NCI-H345 (cell line): ENCODE measurements at places on chromosomes 3 and 15.

DNA sequence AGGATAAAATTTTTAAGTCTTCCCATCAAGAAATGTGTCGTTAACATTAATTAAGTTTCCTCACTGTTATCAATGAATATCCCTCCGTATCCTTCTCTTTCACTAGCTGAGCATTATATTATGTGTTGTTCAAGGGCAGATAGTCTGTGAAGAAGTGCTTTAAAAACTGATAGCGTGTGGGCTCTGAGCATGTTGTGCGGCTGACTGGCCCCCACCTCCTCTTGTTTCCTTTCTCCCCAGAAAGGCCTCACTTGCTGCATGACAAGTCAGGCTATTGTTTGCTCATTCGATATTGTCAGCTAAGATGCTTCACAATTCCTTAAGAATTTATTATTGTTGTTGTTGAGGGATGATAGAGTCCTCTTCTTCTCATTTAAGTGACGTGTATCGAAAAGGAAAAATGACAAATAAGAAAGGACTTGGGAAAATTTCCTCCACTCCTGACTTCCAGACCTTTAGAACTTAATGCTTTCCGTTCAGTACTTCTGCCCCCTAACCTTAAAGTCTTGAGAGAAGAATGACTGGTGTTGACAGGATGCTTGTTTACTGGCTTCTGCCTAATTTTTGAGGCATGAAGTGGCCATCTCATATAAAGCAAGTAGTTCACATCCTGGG lies 298.3 kb downstream of the LPP start:
- no peak for DNase-seq

DNA sequence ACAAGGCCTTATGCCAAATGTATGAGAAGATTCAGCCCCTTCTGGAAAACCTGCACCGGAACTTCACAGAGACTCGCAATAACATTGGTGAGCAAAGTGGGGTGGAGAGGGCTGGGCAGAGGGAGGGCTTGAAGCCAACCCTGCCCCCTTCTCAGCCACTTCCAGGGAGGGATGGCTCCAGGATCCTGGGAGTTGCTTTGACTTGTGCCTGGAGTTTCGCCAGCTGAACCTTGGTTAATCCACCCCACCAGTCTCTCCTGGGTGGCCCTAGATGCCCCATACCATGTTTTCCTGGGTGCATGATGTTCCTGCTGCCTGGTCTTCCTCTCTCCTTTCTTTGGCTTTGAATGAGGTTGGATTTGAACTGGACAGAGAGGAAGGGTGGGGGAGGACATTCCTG lies 10.8 kb downstream of the TBC1D21 start:
- DNase-seq = no peak

GRCh38 chr3:39671600-39671999 lies 137.8 kb upstream of the MYRIP start:
- DNase-seq = no peak

DNA sequence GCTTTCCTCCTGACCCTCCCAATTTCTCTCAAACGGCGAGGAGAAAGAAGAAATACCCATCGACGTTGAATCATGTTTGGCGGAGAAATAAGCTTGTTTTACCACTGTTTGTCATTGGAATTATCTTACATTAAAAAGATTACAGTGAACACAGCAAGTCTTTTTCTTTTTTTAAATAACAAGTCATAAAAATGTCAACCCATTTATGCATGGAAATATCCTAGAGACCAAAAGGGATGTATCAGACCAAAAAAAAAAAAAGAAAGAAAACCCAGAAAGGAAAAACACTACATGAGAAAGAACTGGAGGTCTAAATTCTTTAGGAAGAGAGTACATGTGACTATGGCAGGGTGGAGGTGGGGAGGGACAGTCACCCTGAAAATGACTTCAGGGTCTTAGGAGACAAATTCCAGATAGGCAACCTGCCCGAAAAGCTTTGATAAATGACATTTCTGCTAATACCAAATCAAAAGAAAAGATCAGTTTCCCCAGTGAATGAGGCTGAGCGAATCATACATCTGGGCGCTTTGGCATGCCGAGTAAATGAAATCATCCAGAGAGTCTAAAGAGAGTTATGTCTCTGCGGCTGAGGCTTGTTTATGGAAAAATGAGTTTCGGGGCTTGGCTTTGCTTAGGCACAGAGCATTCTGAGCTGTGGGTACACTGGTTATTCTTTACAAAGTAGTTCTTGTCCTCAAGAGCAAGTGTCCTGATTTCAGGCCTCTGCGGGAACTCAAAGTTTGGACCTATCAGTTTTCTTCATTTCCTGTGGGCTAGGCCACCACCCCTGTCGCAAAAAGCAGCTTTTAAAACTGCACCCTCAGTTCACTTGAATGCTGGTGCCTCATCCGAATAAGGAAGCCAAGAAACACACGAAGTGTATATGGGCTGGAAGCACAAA lies 110.1 kb upstream of the TGFBR2 start:
- no peak for DNase-seq

GRCh38 chr3:178419071-178419470 lies 117.2 kb upstream of the KCNMB2 start:
- DNase-seq = peak; percentile 60

GRCh38 chr3:20375302-20375701 lies 189.3 kb upstream of the SGO1 start:
- DNase-seq = no peak

DNA sequence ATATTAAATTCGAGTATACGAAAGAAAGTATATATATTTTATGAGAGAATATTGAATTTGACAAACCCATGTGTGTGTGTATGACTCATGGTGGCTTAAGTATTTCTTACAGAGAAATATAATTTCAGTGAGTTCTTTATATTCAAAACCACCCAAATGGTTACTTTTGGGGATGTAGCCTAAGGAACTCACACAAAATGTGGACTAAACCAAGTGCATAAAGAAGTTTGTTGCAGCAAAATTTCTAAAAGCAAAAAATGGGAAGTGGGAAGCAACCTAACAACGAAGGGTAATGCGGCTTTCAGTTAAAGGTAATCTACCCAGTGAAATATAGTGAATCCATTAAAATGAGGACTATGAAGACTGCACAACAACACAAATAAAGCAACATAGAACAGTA lies 277.1 kb downstream of the EDEM1 start:
- DNase-seq = no peak

- DNase-seq = no peak
Observed at GRCh38 chr3:160412477-160412876, 13.0 kb downstream of the SMC4 start.

GRCh38 chr15:58558777-58559176 lies 127.0 kb downstream of the LIPC start:
- DNase-seq = no peak

GRCh38 chr3:16477056-16477455 lies 36.4 kb downstream of the RFTN1 start:
- no peak for DNase-seq

DNA sequence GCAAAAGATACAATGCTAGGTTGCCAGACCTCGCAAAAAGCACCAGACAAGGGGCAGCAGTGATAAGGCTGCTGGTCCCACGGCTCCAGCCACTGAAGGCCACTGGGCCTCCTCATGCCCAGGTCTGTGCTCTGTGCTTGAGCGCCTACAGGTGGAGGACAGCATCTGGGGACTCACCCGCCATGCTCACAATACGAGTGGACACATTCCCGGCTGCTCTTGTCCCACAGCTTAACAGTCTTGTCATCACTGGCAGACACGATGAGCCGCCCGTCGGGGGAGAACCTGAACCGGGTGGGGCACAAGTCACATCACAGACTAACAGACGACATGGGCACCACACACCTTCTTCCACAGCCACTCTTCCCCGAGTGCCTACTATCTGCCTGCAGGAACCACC lies 7.4 kb downstream of the POC1A start:
- no peak for DNase-seq

- no peak for DNase-seq
Observed at GRCh38 chr3:128523591-128523990, 30.6 kb upstream of the GATA2 start.

- no peak for DNase-seq
Observed at GRCh38 chr3:111968319-111969054, 10.3 kb upstream of the ABHD10 start.

DNA sequence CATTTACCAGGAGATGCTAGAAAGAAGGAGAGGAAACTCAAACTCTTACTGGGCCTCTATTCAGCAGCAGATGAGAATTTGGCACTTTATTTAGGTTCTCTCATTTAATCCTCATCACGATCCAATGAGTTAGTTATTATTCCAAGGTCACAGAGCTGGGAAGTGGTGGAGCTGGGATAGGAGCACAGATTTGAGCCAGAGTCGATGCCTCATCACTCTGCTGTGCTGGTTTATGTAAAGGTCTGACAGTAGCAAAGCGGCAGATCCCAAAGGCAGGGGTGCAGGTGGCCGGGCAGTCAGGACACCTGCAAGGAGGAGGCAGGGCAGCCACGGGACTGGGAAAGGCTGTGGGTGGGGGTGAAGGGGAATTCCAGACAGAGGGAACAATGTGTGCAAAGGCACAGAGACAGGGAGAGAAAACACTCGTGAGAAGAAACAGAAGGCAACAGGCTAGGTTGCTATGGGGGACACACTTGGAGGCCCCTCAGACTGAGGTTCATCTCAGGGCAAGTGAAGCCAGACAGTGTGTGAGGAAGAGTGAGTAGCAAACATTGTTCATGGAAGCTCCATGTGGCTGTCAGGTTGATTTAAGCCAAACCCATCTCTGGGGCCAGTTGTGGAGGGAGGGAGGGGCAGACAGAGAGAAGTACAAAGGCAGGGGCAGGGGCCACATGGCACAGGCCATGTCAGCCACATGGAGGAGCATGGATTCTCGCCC lies 26.8 kb downstream of the RAB6B start:
- no peak for DNase-seq

- DNase-seq = no peak
Observed at GRCh38 chr15:85329561-85330422, 50.6 kb upstream of the AKAP13 start.
